Activated naive CD8-positive, alpha-beta T cell treated with anti-CD3 and anti-CD28 coated beads for 36 hours (primary cell): ENCODE measurements at places on chromosomes 2 and 18.

GRCh38 chr2:43115881-43116280 lies 110.5 kb downstream of the ZFP36L2 start:
- DNase-seq = no peak

GRCh38 chr18:5237723-5238370 lies 40.8 kb upstream of the AKAIN1 start:
- peak; percentile 90 for DNase-seq

DNA sequence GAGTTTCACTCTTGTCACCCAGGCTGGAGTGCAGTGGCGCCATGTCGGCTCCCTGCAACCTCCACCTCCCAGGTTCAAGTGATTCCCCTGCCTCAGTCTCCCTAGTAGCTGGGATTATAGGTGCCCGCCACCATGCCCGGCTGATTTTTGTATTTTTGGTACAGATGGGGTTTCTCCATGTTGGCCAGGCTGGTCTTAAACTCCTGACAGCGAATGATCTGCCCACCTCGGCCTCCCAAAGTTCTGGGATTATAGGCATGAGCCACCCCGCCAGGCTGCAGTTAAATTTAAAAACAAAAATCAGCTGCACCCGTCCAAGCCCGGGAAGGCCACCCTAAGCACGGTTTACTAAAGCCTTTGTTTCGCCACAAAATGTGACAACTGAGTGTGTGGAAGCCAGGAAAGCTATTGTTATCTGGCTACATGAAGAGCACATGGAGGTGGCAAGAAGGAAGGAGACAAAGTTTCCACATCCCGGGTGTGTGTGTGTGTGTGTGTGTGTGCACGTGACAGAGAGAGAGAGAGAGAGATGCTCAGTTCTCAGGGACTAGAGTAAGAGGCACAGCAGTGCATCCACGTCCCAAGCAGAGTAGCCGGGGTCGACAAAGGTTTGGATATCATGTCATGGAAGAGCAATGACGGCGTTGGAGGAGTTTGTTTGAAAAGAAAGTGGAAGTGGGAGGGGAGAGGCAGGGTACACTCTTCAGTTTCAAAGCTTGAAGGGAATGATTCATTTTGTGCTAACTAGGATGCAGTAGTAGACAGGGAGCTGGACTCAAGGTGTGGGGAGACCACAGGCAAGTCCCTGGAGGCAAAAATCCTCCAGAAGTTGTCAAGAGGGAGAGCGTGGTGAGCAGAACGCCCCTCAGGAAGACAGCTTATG lies 20.1 kb downstream of the INPP5D start:
- peak; percentile 19 for DNase-seq

DNA sequence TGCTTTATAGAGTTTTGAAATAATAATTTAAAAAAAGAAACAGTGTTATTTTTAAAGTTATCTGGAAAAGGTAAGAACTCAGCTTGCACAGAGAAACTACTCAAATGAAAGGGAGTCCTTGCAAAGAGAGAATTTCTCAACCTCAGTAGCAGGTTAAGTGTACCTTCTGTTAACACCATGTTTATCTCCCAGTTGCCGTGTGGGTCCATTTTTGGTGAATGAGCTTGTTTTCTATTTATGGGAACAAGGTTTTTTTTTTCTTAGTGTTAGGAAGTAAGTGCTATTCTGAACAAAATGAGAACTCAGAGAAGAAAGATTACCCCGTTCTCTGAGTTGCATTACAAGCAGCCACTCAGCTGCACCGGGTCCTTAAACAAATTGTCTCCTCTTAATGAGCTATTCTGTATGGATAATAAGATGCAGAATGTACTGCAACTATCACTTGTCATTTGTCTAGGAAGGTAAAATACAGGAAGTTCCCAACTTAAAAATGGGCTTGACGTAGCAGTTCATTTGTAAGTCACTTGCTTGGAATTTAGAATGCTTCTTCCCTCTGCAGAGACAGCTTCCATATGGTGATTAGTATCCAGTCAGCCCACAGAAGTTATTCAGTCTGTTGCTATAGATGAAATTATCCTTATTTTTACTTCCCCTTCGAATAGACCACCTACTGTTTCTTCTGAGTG lies 74.9 kb downstream of the LTBP1 start:
- DNase-seq = no peak

DNA sequence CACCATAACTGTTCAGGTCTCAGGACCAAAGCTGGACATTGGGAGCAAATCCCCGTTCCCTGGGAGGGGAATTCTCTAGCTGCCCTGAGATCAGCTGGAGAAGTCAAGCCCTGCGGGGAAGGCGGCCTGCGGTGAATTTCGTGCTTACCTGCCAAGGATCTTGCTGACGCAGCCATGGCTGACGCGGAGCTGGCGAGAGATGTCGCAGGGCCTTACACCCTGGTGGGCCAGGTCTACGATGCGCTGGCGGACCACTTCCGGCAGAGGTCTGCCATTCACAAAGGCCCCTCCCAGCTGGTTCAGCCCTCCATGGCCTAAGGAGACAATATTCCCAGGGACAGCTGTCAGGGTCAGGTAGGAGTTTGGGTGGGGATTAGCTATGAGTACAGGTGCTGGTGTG lies 32.1 kb downstream of the PAX8 start:
- no peak for DNase-seq

GRCh38 chr2:238160206-238161129 lies 1.7 kb downstream of the ERFE start:
- peak; percentile 28 for DNase-seq

DNA sequence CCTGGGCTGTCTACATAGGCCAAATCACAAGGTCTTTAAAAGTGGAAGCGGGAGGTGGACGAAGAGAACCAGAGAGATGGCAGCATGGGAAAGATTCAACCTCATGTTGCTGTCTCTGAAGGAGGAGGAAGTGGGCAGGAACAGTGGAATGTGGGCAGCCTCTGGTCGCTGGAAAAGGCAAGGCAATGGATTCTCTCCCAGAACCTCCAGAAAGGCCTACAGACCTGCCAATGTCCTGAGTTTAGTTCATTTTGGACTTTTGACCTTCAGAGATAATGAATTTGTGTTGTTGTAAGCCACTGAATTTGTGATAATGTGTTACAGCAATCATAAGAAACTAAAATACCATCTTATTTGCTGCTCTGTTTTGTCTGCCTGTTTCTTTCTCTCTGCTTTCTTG lies 122.5 kb downstream of the RNF152 start:
- no peak for DNase-seq

DNA sequence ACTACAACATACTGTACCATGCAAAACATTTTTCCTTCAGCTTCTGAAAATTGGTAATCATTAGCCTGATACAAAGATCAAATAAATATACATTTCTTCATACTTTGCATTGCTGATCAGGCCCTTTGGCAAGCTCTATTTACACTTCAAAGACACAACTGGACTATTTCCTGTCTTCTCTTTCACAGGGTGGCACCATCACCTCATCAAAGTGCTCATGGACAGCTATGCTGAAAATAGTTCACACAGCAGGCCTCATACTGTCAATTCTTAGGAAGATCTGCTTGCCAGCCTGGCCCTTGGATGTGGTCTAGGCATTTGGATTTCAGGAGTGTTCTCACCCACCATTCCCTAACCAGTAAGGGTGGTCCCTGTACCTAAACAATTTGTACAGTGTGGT lies 33.9 kb downstream of the FBXO15 start:
- no peak for DNase-seq

DNA sequence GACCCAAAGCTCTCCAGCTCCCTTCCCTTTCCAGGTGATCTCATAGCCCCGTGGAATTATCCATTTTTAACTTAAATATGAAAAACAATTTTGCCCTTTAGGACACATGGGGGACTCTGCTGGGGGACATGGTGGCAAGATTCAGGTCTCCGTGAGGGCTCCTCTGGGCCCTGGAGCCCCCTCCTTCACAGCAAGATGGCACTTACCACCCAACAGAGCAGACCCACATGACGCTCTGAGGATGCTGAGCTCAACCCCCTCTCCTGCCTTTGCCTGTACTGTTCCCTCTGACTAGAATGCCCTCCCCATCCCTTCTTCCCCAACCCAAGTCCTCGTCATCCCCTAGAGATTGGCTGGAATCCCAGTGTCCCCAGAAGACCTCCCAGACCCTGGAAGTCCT lies 17.2 kb downstream of the TEX51 start:
- no peak for DNase-seq

GRCh38 chr2:219772103-219772635 lies 144.7 kb downstream of the SLC4A3 start:
- no peak for DNase-seq
